Type B pancreatic cell (in vitro differentiated cells): ENCODE measurements at places on chromosomes 4 and X.

DNA sequence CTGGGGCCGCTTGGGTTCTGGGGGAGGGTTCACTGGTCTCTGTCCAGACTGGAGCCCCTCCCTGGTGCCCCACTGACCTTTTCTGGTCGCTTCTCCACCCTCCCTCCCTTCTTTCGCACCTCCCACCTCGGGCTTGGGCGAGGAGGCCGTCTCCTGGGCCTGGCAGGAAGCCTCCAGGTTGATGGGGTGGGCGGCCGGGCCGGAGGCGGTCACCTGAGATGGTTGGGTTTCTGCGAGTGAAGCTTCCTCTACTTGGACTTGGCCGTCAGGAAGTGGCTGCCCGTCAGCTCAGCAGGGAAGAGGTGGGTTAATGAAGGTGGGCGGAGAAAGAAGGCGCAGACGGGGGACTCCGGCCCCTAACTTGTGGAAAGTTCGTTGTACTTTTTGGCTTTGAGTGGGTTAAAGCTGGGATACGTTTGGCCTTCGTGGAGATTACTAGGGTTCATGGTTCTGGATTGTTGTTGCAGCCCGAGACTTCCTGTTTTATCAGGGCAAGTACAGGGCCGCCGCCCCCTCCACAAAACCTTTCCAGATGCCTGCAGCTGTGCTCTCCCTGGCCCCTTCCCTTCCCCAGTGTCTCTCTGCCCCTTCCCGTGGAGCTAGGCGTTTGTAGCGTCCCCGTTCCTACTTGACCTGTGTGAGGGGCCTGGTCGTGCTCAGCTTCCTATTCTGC is 1.2 kb downstream of the AKAP17A start:
- DNase-seq: no peak

DNA sequence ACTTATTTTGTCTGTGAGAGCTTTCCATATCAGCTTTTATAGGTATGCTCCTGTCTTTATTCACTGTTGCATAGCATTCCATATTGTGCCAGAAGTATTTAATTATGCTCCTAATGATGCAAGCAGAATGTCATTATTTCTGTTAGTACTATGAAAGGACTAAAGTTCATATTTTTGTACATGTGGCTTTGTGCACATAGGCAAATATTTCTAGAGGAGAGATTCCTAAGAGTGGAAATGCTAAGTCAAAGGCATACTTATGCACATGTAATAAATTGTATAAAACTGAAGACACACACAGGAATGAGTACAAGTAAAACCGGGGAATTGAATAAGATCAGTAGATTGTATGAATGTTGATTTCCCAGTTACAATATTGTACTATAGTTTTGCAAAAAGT is 1.9 kb upstream of the ASB9 start:
- DNase-seq: no peak

DNA sequence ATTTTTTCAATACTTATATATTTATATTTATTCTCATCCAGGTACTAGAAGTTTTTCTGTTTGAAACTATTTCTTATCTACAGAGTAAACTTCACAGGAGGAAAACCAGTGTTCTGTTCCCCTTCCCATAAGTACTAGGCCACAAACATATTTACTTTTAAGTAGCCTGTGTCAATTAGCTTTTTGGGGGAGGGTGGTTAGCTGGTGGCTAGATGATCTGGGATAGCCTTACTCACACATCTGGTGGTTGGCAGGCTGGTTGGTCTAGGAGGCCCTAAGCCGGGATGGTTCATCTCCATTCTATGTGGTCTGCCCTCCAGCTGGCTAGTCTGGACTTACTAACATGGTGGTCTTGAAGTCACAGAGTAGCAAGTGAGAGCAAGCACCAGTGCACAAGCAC is 6.2 kb downstream of the JADE3 start:
- DNase-seq: no peak

- no peak for DNase-seq
Measured at GRCh38 chr4:128707864-128708263, 101.6 kb upstream of the JADE1 start.

- DNase-seq: no peak
Measured at GRCh38 chr4:134422776-134423175, 221.2 kb upstream of the PABPC4L start.

GRCh38 chrX:31609130-31609529 is 537.3 kb upstream of the FTHL17 start:
- DNase-seq: no peak

DNA sequence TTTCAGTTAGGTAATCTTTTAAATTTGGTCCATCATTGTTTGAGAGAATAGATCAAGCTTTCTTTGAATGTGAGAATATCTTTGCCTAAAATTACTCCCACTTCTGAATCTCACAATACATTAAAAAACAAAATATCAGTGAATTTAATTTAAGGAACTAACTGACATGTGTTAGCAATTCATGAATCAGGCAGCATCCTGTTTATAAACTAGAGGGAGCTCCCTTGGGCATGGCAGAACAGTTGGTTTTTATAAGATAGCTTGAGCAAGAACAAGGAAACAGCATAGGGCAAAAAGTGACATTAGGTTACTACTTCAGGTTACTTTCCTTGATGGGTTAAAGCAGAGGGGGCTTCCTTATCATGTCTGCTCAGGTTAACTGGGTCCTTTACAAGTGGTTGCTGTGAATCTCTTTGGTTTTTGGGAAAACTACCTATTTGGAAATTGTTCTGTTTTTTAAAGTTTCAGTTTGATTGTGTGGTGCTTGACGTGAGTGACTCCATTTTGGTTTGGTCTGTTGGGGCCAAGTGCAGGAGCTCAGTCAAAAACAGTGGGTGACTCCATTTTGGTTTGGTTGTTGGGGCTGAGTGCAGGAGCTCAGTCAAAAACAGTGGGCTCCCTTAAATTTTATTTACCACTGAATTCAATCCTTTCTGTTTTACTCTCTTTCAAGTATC is 68.0 kb downstream of the PPEF2 start:
- no peak for DNase-seq

- DNase-seq: no peak
Measured at GRCh38 chr4:89283226-89284009, 24.2 kb downstream of the GPRIN3 start.

DNA sequence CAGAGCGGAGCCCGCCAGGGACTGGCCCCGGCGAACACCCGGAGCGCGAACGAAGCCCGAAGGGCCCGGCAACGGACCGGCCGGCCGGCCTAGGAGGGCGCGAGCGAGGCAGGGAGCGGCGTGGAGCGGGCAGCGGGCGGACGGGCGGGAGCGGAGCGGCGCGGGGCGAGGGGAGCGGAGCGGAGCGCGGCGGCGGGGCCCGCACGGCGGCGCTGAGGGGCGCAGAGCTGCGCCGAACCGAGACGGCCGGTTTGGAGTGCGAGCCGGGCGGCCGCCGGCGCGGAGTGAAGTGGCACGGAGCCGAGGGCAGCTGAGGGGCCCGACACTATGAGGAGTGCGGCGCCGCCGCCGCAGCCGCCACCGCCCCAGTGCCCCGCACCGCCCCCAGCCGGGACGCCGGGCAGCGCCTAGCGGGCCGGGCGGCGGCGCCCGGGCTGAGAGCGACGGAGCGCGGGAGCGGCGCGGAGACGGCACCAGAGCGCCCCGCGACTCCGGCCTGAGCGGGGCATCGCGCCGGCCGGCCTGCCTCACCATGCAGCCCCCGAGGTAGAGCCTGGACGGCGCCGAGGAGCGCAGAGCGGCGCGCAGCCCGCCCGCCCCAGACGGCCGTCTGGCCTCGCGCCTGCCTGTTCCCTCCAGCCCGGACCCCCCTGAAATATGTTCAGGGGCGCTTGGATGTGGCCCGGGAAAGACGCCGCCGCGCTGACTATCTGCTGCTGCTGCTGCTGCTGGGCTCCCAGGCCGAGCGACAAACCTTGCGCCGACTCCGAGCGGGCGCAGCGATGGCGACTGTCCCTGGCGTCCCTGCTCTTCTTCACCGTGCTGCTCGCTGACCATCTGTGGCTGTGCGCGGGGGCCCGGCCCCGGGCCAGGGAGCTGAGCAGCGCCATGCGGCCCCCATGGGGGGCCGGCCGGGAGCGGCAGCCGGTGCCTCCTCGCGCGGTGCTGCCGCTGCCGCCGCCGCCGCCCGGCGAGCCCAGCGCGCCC is 793 bp downstream of the NALF2 start:
- DNase-seq: no peak

- DNase-seq: no peak
Measured at GRCh38 chr4:7319024-7319423, 115.7 kb downstream of the PSAPL1 start.
